NCI-H748 treated with DMSO at 0.1 percent for 48 hours (cell line): ENCODE measurements at places on chromosomes 3 and 15.

- DNase-seq, result no peak
Measured at GRCh38 chr3:55676643-55677042, 189.5 kb upstream of the WNT5A start.

- DNase-seq, result no peak
Measured at GRCh38 chr3:142081178-142081577, 68.2 kb downstream of the TFDP2 start.

DNA sequence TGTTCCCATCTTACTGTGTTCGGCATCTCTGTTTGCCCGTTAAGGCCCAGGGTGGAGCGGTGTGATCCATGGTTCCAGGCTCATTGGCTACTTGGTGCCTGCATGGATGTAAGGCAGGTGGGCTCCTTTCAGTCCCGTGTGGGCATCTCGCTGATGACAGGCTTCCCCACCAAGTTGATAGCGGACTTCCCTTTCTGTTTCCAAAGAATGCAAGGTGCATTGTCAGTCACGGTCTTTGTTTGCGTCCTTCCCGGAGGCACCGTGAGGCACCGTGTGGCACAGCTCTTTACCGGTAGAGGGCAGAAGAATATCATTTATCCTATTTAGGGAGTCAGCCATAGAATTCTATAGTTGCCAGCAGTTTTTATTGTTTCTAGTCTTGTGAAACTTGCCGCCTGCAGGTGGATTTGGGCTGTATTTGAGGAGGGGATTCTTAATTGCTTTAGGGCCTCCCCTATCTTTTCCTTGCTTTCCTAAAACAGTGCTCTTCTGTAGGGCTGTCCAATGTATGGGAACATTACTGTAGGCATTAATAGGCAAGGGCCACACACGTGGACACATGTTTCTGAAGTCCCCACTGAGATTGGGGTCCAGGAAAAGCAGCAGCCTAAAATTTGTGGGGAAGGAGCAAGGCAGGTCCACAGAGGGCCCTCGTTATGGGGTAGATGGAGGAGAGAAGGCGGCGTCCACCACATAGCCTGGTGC, 244.1 kb downstream of the SLCO3A1 start:
- DNase-seq, result no peak

DNA sequence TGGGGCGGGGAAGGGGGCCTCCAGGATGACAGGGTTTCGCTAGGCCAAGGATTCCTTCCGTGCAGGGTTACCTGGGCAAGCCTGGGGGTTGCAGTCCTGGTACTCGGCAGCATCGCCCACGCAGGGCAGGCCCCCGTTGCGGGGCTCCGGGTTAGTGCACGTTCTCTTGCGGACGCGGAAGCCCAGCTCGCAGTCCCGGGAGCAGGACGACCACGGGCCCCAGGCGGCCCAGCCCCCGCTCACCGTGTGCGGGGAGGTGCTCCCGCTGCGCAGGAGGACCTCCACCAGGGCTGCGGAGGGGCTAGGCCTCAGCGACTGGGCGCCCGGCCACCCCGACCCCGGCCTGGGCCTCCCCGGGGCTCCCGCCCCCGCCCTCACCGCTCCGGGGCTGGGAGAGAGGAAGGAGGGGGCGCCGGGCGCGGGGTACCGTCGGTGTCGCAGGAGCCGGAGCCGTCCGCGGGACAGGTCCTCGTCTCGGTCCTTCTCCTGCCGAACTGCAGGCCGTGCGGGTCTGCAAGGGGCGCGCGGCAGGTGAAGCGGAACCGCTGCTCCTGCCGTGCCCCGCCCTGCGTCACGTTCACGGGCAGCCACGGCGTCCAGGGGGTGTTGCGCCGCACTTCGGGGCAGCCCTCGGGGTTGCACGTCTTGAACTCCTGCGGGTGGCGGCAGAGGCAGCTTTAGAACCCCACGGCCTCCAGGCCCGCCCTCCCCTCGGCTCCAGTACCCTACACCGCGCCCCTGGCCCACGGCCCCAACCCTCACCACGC, 114.6 kb downstream of the SEMA5B start:
- no peak for DNase-seq

GRCh38 chr3:9022305-9023225, 59.3 kb upstream of the RAD18 start:
- no peak for DNase-seq
